ENCODE measurements at places on chromosomes 1 and 21.
A peak's percentile ranks its signal among the peaks of the same experiment; 100 is the strongest.

DNA sequence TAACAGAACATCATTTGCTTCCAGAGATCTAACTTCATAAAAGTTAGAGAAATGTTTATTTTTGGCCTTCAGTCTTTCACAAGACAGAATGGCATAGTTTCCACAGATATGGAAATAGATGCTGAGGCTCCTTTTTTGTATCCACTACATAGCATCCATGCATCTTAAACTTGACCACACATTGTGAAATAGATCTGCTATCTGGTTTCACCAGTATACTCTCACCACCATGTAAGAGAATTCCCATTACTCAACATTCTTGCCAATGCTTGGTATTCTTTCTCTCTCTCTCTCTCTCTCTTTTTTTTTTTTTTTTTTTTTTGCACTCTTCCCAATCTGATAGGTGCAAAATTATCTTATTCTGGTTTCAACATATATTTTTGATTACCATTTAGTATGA, 52.1 kb upstream of the PRMT6 start:
- no peak for DNase-seq

DNA sequence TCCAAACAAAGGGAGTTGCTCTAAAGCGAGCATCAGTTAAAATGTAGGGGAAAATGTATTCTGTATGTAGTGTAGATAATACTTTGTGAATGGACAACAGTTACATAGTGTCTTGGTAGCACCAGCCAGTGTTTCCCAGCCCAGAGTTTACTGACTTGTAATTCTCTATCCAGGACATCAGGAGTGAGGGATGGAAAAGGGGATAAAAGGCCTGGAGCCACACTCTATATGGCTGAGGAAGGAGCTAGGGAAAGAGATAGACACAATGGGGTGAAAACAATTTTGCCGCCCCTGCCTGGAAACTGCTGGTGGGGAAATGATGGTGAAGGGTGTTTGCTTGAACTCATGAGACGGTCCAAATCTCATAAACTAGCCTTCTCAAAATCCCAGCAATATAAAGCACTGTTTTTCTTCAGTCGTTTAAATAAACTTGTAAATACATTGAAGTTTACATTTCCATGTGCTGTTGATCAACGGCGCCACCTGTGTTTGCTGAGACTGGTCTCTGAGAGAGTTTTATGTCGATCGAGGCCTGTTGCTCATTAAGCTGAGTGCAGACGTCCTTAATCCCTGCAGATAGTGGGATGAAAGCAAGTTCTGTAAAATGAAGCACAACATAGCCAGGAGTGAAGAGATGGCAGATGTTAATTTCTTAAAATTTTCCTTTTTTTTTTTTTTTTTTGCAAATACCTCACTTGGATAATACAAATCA, 27.9 kb upstream of the AGO1 start:
- peak; percentile 18 for DNase-seq

GRCh38 chr1:20663365-20663764, 2.2 kb upstream of the DDOST start:
- DNase-seq: no peak

DNA sequence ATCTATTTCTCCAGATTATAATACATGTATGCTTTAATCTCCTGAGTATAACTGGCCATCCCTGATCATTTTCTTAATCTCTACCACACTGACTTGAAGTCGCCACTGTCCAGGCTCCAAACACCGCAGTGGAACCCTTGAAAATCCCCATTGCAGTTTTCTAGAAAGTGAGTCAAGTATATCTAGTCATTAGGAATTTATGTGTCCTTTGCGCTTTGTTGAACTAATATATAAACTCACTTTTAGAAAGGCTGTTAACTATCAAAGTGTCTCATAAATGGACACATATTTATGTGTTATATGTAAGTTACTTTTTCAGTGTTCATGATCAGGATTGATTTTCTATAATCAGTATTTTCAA, 211.5 kb downstream of the PATJ start:
- no peak for DNase-seq

DNA sequence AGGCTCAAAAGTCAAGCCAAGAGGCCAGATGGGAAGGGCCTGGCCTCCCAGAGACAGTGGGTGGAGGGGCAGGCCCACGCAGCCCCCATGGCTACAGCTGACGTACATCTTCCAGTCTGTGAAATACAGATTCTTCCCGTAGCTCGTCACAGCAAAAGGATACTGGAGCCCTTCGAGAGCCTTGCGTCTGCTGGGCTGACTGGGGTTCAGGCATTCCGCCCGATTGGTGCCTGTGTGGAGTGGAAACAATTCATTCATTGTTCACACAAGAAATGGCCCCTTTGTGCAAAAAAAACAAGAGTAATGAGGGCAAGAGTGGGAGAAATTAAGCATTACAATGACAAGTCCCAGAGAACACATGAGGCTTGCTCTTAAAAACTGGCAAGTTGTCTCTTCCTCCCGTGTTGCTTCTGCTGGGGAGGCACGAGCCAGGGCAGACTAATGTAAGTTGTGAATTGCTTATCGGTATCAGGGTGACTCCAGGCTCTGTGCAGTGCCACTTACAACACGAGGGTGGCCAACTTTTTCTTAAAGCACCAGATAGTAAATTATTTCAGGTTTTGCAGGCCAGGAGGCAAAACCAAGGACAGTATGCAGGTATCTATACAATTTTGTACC, 85.1 kb downstream of the NID1 start:
- no peak for DNase-seq

- DNase-seq: no peak
These were observed 109.8 kb downstream of the PBX1 start for GRCh38 chr1:164668491-164669400.

- no peak for DNase-seq
These were observed 15.9 kb downstream of the CLDN14 start for GRCh38 chr21:36463991-36464390.

- DNase-seq: no peak
These were observed 46.2 kb downstream of the NAV1 start for GRCh38 chr1:201585093-201585483.

DNA sequence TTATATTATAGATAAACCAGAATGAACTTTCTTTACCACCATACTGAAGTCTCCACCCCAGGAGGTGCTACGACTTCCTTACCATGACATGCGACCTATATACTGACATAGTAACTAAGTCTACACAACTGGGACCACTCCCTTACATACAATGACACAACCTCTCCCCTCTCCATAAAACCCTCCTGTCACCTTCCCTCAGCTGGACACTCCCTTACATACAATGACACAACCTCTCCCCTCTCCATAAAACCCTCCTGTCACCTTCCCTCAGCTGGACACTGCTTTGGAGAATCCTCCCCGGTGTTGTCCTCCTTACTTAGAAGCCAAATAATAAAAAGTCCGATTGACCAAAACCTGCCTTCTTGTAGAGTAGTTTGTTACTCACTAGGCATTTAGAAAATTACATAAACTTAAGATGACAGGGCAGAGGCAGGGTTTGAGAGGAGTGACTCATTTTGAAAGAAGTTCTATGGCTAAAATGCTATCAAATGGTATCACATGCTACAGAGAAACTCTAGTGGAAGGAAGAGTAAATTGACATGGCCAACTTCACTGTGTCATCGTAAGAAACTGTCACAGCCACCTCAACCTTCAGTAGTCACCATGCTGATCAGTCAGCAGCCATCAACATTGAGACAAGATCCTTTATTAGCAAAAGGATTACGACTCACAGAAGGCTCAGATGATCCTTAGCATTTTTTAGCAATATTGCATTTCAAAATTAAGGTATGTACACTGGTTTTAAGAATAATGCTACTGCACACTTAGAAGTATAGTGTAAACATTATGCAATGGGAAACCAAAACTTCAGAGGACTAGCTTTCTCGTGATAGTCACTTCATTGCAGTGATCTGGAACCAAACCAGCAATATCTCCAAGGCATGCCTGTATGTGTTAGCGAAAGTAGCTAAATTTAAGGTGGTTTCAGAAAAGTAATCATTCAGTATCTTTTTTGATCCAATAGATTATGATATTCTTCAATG, 56.4 kb downstream of the AHCTF1 start:
- no peak for DNase-seq

DNA sequence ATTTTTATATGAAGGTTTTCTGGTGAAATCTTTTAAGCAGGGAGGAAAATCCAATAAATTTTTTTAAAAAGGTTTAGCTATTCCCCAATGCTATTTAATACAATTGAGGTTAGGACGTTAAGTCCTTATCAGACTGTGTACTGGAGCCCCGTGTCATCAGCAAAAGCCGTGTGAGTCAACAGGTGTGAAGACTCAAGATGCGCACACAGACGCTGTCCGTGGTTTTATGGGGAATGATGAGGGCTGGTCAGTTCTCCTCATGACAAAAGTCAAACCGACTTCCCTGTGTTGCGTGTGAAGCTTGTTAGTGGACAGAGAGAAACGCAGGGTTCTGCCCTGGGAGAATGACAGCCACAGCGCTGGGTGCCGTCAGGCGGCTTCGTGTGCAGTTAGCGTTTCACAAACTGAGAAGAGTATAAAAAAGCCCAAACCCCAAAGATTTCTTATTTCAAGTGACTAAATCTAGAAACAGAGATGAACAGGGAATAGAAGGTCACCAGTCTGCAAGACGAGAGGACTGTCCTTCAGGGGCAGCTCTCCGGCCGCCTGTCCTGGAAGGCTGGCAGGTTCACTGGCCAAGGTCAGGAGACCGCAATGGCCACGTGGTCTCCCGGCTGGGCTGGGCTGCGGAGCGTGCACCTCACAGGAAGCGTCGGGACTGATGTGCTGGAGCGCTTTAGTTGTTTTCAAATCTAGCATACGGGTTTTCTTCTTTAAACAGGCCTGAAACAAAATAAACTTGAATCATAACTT, 22.4 kb downstream of the PTTG1IP start:
- DNase-seq: no peak

DNA sequence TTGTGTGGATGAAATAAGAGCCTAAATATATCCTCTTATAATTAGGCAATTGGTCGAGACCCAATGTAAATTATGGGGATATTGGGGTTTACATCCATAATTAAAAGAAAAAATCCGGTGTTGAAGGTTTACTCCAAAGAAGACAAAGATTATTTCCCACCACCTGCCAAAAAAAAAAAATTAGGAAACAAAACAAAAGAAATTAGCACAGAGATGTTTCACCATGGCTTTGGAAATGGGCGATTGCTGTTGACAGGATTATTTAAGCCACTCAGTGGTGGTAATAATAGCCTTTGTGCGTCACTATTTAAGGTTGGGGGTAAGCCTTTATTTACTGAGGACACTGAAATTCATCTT, 585 bp upstream of the GLRX2 start:
- no peak for DNase-seq

GRCh38 chr1:12029720-12030339, 10.5 kb downstream of the MIIP start:
- no peak for DNase-seq

GRCh38 chr1:245016700-245017099, 138.1 kb upstream of the KIF26B start:
- no peak for DNase-seq

- no peak for DNase-seq
These were observed 8.8 kb upstream of the PPIE start for GRCh38 chr1:39729842-39730241.

- no peak for DNase-seq
These were observed 275.5 kb upstream of the FMN2 start for GRCh38 chr1:239816081-239816782.

- peak; percentile 43 for DNase-seq
These were observed 90.0 kb upstream of the TLR5 start for GRCh38 chr1:223233019-223233409.

DNA sequence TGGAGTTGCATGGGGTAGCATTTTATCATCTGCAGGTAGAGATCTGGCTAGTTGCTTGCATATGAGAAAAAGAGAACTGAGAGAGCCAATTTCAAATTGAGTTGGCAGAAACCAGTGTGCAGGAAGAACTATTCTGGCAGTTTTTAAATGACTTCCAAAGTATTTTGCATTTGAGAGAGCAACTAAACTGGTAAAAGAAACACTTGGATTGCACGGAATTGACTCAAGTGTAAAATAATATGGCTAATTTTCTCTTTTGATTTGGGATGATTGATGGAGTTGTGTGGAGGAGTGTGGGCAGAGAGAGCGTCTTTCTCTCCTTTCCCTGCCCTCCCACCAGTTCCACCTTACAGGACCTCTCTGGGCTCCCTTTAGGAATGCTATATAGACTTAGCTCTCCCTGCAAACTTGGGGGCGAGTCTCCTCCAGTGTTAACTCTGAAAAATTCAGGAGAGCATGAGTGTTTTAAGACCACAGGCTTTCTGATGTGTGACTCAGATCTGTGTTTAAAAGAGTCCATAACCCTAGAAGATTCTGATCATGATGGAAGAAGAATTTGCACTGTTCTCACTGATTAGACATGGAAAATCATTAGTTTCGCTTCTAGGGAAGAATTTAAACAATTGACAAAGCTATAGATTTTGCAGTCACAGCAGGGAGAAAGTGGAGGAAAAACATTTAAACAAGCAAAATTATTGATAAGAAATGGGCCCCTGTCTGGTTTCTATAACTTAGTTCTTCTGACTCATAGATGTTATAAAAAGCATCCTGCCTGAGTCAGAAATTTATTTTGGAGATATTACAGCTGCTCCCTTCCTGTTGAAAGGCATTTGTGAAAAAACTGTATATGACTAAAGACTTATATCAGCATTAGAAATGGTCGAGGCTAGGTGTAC, 24.9 kb upstream of the CTBS start:
- no peak for DNase-seq

GRCh38 chr1:29518183-29518835, 282.0 kb downstream of the PTPRU start:
- no peak for DNase-seq

GRCh38 chr1:53043271-53043670, 18.7 kb upstream of the PODN start:
- DNase-seq: no peak
